Stimulated activated CD4-positive, alpha-beta T cell treated with anti-CD3 and anti-CD28 coated beads, Interleukin-1b, Interleukin-23, amount 100 ng/mL, for 1 hour (primary cell): ENCODE measurements at places on chromosomes 16 and 17.

DNA sequence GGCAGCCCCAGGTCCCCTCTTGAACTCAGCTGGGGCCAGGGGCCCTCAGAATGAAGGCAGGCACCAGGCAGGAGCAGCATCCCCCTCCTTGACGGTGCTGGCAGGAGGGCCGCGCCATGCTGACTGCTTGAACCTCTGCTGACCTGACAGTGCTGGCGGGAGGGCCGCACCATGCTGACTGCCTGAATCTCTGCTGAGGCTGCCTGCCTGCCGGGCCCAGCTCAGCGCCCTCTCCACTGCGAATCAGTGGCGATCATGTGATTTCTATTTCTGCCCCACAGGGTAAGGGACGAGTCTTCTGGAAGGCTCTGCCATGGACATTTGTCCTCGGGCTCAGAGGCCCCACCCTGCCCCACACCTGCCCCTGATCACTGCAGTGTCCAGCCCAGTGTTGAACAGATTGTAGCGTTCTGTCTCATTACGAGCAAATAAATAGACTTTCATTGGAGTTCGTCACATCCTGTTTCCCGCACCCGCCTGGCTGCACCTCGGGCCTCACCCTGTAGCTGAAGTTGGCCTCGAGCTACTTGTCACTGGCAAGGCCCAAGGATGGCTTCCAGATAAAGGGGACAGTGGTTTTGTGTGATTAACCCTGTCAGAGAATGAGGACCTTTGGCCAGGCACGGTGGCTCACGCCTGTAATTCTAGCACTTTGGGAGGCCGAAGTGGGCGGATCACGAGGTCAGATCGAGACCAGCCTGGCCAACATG, 8.6 kb downstream of the C16orf90 start:
- no peak for DNase-seq

DNA sequence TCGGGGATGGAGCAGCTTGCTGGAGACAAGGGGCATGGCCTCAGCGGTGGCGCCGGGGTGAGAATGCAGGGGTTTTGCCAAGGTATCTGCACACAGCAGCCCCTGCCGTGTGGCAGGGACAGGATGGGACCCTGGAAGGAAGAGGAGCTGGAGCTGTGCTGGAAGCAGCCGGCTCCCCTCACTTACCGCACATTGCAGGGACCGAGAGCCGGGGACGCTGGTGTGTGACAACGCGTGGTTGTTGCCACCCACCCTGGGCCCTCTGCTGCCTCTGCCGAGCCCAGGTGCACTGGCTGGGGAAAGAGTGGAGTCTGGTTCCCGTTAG, 3.0 kb downstream of the NUBP2 start:
- DNase-seq, result no peak

DNA sequence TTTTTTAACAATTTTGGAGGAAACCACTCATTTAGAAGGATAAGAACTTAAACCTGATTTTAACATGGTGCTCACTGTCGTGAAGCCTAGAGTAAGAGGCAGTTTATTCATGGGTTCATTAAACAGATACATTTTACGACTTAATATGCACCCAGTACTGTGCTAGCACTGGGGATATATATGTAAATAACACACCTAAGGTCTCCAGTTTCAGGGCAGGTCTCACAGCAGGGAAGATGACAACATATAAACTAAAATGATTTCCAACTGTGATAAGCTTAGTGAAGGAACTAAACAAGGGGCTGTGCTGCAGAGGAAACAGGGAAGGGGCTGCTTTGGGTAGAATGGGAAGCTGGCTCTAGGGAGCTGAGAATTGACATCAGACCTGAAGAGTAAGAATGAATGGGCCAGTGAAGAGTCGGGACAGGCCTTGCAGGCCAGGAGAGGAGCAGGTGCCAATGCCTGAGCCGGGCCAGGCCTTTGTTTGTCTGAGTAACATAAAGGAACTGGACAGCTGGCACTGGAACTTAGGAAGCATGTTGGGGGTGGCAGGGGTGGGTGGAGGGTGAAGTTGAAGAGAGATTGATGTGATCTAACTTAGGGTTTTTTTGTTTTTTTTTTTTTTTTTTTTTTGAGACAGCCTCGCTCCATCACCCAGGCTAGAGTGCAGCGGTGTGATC, 12.1 kb downstream of the NT5M start:
- no peak for DNase-seq

- DNase-seq, result no peak
Observed at GRCh38 chr16:29763326-29763725, 14.7 kb upstream of the ZG16 start.

DNA sequence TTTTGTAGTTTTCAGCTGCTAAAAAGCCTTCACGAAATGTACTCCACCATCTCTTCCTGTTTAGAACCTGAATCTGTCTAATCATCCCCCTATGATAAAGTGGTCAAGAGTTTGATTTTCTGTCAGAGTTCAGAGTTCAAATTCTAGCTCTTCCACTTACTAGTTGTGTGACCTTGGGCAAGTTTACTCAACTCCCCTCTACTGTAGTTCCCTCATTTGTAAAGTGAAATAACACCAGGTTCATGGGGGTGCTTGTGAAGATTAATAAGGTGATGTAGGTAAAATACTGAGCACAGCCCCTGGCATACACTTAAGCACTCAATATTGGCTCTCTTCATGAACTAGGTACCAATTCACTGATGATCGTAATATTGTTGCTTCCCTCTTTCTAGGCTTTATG, 1.2 kb upstream of the CDC6 start:
- DNase-seq, result no peak

DNA sequence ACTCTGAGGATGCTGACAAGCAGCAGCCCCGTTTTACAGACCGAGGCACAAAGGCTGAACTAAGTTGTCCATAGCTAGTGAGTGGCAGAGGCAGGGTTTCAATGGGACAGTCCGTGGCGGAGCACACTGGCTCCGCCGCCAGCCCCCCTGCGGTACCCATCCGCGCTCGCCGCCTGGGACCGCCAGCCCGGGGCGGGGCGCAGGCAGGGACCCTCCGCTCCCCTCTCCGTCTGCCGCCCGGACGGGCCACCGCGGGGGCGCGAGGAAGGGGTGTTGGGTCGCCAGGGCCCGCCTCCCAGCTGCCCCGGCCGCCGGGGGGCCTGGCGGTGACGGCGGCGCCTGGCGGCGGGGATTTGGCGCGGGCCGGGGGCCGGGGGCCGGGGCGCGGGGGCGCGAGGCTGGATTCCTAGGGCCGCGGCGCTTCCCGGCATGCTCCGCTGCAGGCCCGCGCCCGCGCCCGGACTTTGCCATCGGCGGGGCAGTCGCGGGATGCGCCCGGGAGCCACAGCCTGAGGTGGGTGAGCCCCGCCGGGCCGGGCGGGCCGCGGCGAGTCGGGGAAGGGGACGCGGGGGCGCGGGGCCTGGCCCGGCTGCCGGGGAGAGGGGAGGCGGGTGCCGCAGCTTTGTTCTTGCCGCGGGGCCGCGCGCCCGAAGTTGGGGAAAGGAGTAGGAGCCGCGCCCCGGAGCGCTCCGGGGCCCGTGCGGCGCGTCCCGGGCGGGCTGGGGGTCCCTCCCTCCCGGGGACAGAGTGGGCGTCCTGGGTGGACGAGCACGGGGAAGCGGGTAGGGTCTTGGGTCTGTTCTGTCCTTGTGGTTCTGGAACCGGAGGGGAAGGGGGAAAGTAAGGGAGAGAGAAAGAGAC, at the start of gene TMEM98:
Gene TMEM98 (plus strand): TSS at position 430 of the 862 bp plus-strand sequence. CDS start 3,376 bp downstream, outside the sequence.
- DNase-seq, result no peak

DNA sequence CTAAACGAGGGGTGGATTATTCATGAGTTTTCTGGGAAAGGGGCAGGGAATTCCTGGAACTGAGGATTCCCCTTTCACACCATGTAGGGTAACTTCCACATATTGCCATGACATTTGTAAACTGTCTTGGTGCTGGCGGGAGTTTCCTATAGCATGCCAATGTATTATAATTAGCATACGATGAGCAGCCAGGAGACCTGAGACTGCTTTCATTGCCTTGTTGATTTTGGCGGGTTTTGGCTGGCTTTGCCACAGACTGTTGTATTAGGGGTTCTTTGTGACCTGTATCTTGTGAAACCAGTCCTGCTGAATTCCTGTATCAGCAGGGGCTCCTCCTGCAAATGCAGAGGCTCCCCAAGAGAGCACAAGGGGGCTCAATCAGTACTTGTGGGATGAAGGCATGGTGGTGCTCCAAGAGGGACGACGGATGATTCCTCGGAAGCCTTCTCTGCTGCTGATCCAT, 104.4 kb upstream of the CACNG5 start:
- DNase-seq, result no peak

GRCh38 chr17:27345141-27345904, 51.4 kb downstream of the WSB1 start:
- no peak for DNase-seq

DNA sequence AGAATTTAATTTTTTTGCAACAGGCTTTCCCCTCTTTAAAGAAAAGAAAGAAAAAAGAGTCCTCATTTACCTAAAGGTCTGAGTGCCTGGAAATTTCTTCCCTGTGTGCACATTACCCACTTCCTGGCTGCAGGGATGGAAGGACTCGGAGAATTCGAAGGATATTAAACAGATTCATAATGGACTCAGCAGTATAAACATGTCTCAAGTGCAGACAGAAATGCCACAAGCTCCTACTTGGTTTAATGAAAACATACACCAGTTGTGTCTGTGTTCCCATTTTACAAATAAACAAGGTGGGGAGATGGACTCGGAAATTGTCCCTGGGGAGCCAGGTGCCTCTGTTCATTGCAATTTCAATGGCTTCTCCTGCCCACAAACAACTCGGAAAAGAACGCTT, 47.2 kb downstream of the MEOX1 start:
- DNase-seq, result no peak
